Iris pigment epithelial cell (primary cell): ENCODE measurements at places on chromosomes 5 and 9.

DNA sequence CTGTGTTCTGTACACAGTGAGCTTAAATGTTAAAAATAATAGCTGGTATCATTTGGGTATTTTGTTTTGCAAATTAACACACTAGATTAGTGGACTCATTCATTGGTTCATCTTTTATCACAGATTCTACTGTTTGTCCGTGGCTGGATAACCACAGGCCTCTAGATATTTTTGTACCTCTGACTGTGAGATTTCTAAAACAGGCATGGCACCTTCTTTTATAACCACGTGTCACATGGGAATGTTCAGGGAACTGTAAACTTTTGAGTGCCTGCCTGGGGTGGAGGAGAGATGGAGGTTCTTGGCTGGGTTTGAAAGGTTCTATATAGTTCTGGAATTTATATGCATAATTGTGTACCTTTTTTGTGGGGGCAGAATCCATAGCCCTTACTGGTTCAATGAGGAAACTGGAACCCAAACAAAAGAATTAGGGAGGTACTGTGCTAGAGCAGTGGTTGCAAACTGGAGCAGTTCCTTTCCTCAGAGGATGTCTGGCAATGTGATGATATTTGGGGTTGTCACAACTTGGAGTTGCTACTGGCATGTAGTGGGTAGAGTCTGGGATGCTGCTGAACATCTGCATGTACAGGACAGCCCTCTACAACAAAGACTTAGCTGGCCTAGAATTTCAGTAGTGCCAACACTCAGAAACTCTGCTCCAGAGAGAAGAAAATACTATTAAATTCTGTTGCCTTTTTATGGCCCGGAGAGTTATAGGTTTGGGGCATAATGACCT lies 16.9 kb downstream of the TLE4 start:
- no peak for DNase-seq

DNA sequence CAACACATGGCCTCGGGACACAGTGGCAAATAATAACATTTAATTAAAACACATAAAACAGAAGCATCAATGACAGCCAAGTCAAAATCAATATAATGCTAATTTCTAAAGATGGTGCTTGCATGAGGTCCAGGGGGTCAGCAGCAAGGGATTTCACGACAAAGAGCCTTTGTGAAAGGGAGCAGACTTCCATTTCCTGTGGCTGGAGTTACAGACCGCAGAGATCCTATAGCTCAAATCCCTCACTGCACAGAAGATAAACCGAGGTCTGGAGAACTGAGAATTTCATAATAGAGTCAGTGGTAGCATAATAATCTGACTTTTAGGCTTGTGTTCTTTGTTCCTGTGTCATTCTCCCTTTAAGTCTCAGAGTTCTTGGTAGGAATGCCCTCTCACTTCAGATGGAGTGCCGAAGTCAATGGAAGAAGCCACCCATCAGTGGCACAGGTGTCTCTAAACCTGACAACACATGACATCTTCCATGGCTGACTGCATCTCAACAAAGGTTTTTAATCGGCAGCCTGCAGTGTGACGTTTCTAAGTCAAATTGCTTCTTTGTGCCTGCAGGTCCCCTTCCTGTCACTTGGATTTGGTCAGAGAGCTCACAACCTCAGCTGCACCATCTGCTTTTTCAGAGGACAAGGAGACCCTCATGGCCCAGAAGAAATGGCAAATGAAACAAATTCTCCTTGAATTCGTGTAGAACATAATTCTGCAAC lies 67.4 kb downstream of the CARTPT start:
- DNase-seq: no peak

DNA sequence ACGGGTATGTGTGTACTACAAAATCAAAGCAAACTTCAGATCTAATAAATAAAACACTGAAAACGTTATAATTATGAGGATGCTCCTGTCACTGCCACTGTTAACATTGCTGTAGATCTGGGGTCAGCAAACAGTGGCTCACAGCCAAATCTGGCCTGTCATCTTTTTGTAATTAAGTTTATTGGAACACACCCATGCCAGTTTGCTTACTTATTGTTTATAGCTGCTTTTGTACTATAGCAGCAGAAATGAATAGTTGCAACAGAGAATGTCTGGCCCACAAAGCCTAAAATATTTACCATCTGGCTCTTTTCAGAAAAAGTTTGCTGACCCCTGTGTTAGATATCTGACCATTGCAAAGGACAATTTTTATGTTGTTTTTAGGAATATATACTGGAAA lies 32.1 kb downstream of the PRRC1 start:
- no peak for DNase-seq

DNA sequence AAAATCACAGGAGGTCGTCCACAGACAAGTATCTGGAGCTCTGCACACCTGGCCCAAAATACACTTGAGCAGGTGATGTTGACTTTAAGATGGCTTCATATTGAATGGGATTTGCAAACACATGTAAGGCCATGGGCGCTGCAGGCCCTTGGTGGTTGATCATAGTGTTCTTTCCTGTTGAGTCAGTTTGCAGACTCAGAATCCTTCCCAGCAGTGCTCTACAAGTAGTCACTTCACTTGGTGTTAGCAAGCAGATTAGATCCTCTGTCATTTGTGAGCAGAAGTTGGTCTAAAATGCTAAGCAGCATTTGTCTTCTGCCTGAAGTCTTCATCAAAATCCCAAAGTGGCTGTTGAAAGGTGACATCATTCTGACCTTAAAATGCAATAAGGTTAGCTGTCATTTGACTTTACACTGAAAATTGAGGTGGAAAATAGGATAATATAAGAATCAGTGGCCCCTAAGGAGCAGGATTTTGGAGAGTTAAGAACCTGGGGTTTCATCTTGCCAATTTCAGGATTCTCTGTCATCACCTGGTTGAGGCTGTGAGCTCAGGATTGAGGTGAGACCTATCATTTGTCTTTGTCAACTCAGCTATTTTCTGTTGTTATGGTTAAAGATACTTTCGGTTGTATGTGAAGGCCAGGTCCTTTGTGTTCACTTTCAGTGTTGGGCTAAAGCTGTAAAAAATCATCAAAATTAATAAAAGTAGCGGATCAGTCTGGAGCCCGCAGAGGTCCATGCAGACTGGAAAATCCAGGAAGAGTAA lies 114.5 kb downstream of the LRRC70 start:
- no peak for DNase-seq

GRCh38 chr5:19790829-19791466 lies 197.1 kb downstream of the CDH18 start:
- no peak for DNase-seq

DNA sequence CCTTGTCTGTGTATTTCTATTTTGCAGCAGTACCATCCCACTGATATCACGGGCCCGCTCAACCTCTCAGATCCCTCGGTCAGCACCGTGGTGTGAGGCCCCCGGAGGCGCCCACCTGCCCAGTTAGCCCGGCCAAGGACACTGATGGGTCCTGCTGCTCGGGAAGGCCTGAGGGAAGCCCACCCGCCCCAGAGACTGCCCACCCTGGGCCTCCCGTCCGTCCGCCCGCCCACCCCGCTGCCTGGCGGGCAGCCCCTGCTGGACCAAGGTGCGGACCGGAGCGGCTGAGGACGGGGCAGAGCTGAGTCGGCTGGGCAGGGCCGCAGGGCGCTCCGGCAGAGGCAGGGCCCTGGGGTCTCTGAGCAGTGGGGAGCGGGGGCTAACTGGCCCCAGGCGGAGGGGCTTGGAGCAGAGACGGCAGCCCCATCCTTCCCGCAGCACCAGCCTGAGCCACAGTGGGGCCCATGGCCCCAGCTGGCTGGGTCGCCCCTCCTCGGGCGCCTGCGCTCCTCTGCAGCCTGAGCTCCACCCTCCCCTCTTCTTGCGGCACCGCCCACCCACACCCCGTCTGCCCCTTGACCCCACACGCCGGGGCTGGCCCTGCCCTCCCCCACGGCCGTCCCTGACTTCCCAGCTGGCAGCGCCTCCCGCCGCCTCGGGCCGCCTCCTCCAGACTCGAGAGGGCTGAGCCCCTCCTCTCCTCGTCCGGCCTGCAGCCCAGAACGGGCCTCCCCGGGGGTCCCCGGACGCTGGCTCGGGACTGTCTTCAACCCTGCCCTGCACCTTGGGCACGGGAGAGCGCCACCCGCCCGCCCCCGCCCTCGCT lies 1.9 kb downstream of the LRRC26 start:
- DNase-seq: no peak

- no peak for DNase-seq
Measured at GRCh38 chr5:56595566-56595965, 219.8 kb upstream of the MAP3K1 start.
